ENCODE measurements at places on chromosomes 6 and 20. TPM values are rescaled to one million over a fixed set of nuclear protein-coding genes. Genes with fewer than 3 reads are reported as not detected.

CCN6 gene
- 0.56 TPM for total RNA-seq

DNA sequence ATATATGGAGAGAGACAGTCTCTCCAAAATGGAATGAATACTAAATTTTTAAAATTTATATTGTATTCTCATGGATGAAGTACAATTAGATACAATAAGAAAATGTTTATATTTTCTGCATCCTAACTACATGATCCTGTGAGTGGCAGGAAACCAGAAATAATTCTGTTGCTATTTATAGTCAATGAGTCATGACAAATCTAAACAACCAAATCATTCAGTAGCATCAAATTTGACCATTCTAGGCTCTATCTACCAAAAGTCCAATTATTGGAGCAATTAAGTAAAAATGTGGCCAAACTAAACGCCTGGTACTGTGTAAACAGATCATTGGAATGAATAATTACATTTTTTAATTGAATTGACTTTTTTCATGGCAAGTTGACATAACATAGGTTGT lies 959.8 kb downstream of the EPHA7 start:
- DNase-seq = no peak

- DNase-seq = no peak
These were observed 408.1 kb upstream of the MARCKS start for GRCh38 chr6:113449051-113449450.

DNA sequence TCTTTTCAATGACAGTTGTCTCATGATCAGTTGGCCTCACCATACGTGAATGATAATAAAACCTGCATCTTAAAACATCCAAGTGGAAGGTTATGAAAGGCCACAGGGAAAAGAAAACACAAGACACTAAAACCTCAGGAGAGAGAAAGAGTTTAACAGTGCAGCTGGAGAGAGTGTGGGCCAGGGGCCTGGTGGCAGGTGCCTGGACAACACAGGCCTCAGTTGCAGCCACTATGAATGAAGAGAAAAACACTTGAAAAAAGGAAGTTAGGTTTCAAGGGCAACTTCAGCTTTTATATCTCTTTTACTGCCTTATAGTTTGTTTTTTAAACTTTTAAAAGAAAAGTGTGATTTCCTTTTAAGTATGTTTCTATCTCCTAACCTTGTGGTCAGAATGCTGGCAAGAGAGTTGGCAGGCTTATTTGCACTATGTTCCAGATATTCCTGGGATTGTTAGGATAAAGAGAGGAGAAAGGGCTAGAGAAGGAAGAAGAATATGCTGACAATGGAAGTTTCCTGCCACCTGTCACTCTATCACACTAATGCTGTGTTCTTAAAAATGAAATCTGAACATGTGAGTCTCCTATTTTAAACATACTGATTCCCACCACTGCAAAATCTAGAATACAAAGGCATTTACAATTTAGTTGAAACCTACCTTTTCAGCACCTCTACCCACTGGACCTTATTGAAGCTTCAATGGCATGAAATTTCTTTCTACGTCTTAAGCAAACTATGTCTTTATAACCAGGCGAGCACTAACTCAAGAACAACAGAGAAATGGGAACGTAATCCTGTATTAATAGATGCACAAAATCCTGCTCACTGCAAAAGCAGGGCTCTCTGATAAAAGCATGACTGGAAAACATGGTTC lies 222.4 kb downstream of the CD83 start:
- no peak for DNase-seq

HLA-F gene
- 98.6 TPM for total RNA-seq

DNA sequence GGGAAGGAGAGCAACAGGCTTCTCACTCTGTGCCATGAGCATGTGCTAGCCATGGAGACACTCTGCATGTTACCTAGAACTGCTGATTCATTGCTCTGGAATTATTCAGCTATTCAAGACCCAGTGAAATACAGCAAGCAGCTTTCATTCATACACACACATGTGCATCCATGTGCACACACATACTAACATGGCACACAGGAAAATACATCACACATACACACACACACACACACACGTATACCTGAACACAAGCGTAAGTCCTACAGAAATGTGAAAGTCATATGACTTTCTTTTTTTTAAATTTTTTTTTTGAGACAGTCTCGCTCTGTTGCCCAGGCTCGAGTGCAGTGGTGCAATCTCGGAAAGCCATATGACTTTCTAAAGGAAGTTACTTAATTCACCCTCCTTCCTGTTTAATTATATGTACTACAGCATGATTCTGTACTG lies 108.2 kb upstream of the NFATC2 start:
- no peak for DNase-seq

GRCh38 chr20:17878912-17879602 lies 89.5 kb downstream of the SNX5 start:
- DNase-seq = no peak

SMLR1 gene
- total RNA-seq = not detected

ANGPT4 gene
- total RNA-seq = 1.5 TPM

TAAR5 gene
- not detected for total RNA-seq

DNA sequence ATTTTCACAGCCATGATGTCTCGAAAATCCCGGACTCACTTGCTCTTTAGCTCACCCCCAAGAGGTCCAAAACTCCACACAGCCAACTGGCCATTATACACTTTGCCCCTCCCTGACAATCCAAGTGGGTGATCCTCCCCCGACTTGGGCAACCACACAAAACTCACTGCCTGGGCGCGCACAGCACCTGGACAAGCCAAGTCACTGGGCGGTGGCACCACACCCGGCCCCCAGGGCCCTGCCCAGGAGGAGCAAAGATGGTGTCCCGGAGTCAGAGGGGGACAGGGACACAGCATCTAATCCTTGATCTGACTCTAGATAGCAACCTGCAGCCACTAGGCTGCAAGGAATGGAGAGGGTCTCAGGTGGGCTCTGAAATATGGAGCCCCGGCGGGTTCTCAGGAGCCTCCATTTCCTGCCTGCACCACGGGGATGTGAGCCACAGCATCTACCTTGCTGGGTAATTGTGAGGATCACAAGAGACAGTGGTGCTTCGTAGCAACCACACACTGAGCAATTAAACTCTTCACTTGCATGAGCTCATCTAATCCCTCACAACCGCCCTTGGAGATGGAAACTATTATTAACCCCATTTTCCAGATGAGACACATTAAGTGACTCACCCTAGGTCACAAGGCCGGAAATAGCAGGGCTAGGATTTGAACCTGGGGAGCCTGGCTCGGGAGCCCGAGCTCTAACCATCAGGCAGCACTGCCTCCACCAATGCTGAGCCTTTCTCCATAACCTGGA lies 66.6 kb downstream of the BMP7 start:
- no peak for DNase-seq

IMPG1 gene
- total RNA-seq = not detected

GRCh38 chr20:49620364-49621240 lies 52.7 kb upstream of the PTGIS start:
- DNase-seq = no peak

DNA sequence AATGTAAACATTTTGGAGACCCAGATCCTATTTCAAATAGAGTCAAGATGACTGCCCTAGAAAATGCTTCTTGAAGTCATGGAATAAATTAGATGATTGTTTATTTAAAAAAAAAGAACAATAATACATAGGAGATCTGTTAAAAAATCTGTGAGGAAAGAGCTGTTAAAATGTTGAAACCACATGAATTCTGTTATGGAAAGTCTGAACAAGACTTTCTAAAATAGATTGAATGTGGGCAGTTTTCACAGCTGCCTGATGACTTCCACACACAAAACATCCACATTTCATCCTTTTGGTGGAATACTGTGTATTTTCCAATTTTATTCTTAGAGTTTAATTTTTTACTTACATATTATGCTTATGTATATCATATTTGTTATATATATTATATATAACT lies 186.1 kb downstream of the LAMA2 start:
- DNase-seq = no peak

DNA sequence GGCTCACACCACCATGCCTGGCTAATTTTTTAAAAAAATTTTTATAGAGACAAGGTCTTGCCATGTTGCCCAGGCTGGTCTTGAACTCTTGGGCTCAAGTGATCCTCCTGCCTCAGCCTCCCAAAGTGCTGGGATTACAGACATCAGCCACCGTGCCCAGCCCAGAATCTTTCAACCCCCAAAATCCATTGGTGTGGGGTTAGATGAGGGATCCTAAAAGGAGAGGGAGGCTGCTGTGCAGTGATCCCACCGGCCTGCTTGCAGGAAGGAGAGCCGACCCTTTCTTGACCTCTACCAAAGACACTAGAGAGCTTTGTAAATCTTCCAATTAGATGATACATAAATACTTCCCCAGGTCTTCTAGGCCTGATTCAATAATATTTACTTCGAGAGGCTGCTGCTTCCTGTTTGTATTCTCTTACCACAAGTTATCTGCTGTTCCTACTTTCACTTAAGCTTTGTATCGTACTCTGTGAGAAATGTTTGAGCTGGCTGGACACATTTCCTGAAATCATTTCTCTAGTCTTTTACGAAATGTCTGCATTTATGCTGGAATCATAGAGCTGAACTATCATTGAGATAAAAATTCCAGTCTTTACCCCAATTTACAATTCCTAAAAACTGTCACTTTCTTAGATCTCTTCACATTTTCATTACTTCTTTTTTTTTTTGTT lies 49.3 kb upstream of the IER3 start:
- DNase-seq = no peak

GRCh38 chr20:23078351-23079015 lies 7.6 kb downstream of the CD93 start:
- DNase-seq = no peak

PI3 gene
- 4.3 TPM for total RNA-seq

KCNK17 gene
- total RNA-seq = 0.28 TPM

RAB44 gene
- total RNA-seq = 0.37 TPM

DNA sequence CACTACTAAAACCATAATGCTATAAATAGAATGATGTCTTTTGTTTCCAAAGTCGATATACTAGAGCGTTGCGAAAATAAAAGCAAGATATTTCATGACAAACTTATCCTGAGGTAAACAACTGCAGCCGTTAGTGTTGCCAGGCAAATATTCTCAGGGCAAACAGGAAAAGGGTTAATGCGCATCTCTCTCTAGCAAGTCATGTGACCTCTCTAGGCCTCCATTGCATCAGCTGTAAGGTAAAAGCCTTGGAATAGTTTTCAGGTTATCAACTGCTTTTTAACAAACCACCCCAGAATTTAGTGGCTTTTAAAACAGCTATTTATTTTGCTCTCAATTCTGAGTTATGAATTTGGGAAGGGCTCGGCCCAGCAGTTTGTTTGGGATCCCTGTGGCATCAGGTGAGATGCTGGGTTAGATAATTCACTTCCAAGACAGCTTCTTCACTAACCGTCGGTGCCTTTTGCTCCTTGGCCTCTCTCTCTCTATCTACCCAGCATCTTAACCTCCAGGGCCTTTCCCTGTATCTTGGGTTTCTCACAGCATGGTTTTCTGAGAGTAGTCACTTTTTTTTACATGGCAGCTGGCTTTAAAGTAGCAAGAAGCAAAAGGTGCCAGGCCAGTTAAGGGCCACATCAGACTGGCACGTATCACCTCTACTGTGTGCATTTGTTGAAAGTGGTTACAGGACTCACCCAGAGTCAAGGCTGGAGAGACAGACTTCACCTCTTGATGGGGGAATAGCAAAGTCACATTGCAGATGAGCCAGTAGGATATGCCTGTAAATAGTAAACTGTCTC lies 39.2 kb upstream of the LTV1 start:
- no peak for DNase-seq

TFAP2B gene
- total RNA-seq = not detected

- DNase-seq = no peak
These were observed 32.6 kb upstream of the TULP4 start for GRCh38 chr6:158279615-158280014.

TRIM31 gene
- not detected for total RNA-seq

SPATS1 gene
- total RNA-seq = not detected

SLC35F1 gene
- total RNA-seq = 1.9 TPM

CYP39A1 gene
- total RNA-seq = 2.8 TPM

DNA sequence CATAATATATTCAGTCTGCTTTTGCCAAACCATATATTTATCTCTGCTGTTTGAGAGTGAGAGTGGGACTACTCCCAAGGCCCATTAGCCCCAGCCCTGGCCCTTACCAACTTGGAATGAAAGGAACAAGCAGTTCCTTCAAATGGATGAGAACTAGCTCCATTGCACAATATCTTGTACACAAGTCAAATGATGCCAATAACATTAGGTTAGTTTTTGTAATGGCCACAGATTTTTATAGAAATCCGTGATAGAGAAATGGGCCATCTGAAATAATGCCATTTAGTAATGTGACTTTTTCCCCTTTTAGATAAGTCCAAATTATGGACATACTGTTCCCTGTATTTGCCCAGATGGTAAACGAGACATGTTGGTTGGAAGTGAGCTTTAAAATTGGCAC lies 117.0 kb downstream of the MAP3K7 start:
- DNase-seq = no peak

DNA sequence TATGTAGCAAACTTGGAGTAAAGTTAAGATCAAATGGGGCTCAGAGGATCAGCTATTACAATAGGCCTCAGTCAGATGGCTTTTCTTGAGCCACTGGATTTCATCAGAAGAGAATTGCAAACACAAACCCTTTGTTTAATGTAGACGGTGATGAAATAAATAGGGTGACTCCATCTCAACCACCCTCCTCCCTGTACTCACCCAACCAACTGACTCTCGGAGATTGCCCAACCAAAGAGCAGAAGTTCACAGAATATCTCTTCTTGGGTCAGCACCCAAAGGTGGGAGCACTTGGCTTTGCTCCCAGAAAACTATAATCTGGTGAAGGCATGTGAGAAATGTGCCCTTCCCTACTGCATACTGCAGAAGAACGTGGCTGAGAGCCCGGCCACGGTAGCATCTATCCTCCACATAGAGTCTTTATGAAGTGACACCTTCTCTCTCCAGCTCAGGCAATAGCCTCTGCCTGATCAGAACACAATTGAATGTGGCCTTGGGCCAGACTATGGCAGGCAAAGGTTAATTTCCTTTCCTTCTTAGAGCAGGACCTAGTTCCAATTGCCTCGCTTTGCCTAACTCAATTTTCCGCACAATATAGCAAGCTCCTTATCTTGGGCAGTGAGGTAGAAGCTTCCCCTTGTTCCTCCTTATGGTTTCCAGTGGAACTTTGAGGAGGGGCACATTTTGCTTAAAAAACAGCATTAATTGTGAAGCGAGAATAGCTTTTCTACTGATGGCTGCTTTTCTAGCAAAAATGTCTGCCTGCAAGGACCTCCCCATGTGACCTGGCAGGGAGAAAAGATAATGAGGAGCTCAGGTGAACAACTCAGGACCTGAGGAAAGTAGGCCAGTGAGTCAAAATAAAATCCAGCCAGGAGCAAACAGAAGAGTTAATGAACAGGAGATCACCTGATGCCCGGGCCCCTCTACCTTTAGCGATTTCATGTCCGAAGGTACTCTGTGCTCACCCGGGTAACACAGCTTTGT lies 79.4 kb downstream of the GFOD1 start:
- no peak for DNase-seq

Data from omental fat pad (tissue), 4 donors.